Fibroblast of lung (primary cell): ENCODE measurements at places on chromosomes 13 and 19. TPM values are rescaled to one million over a fixed set of nuclear protein-coding genes. Genes with fewer than 3 reads are reported as not detected.

The SPACA4 gene
- total RNA-seq, result not detected in 2 replicates

The STRN4 gene
- total RNA-seq, result 52.9 and 56.0 TPM in 2 replicates

The FUT1 gene
- under 0.01 and 0.17 TPM in 2 replicates for total RNA-seq

The ZSCAN5A gene
- total RNA-seq, result 5.9 and 6.3 TPM in 2 replicates

The SIGLECL1 gene
- not detected in 2 replicates for total RNA-seq

The TMEM59L gene
- total RNA-seq, result 0.33 and 0.51 TPM in 2 replicates
